ENCODE measurements at places on chromosomes 2 and 18. TPM values are rescaled to one million over a fixed set of nuclear protein-coding genes. Genes with fewer than 3 reads are reported as not detected.

Gene CPO
- under 0.01 TPM for total RNA-seq

Gene LDLRAD4
- under 0.01 TPM for total RNA-seq

Gene SERPINB4
- total RNA-seq = not detected

Gene GCC2
- 19.7 TPM for total RNA-seq

Gene CHRND
- not detected for total RNA-seq

Gene TRIM43
- not detected for total RNA-seq

Gene RAB17
- total RNA-seq = 0.19 TPM

Gene RAB27B
- total RNA-seq = 5.9 TPM

Gene ABCG8
- total RNA-seq = not detected

Gene HAAO
- 0.38 TPM for total RNA-seq

Gene UPP2
- total RNA-seq = not detected

Gene CSRNP3
- 1.2 TPM for total RNA-seq

Gene ANKRD30B
- total RNA-seq = 0.96 TPM

Gene IRS1
- total RNA-seq = 19.6 TPM

Gene FBXO41
- 0.38 TPM for total RNA-seq

Gene DARS1
- 117 TPM for total RNA-seq

Gene MRPL19
- total RNA-seq = 35.0 TPM

Gene EPB41L3
- 24.0 TPM for total RNA-seq

Gene CIB4
- total RNA-seq = not detected

Measured in regular cardiac myocyte (primary cell).